Upper lobe of right lung (tissue), 1 donor: ENCODE measurements at places on chromosomes 5 and 9. TPM values are rescaled to one million over a fixed set of nuclear protein-coding genes. Genes with fewer than 3 reads are reported as not detected.

DNA sequence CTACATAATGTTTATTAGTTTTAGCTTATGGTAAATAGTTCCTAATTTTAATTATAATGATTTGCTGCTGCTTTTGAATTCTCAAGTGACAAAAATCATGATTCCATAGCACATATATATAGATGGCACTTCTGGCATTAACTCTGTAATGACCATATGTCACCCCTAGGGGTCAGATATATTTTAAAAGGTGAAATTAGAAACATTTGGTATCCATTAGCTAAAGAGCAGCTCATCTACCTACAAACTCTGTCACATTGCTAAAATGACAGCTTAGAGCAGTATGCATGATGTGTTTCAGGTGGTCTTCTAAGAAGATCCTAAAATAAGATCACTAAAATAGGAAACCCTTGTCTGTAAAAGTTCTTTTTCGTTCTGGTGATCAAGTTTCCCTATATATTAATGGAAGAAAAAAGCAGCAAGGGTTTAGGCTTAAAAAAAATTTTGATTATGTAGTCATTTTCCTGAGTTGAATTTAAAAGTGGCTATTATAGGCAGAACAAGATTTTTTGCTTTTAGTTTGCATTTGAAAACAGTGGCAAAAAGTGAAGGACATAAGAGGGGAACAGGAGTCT is 157.7 kb upstream of the POU5F2 start:
- no peak overlapping the region for H3K4me3 ChIP-seq
- no peak overlapping the region for H3K27ac ChIP-seq
- H3K27me3 ChIP-seq = no peaks in the 10 kb centered on the region
- H3K36me3 ChIP-seq = no peaks in the 10 kb centered on the region
- no peak for DNase-seq

DNA sequence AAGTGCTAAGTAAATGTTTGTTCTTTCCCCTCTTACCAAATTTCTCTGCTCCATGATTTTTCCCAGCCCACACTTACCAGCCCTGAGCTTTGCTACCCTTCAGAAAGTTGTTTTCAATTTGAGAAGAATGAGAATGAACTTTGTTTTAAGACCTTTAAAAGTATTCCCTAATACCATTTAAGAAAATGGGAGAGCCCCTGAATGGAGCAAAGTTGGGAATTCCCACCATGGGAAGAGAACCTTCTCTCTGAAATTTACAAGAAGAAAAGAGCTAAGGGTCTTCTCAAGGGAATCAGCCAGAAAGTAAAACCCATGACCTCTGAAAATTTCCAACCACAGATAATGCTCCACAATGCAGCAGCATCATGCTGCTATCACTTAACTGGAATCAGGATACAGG is 17.7 kb downstream of the ZNF366 start:
- no peaks in the 10 kb centered on the region for H3K36me3 ChIP-seq
- no peak overlapping the region for H3K27ac ChIP-seq
- H3K4me1 ChIP-seq = peaks cover 9% of the 10 kb centered on the region
- H3K4me3 ChIP-seq = no peak overlapping the region

Gene INSL4
- not detected for total RNA-seq

DNA sequence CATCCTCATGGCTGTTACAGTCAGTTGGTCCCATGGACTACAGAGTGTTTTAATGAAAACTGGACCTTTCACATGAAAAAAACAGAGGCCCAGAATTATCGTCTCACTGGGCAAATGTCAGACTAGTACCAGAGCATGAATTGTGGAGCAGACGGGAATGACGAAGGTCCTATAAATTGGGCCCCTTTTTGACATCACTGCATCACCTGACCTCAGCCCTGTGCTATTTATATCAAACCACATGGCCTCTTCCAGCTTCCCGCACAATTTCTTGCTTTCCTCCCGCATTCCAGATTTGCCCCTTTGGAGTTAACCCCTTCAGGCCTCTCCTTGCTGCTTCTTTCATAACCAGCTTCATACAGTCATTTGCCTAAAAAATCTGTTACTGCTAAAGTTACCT is 301.7 kb downstream of the ATPSCKMT start:
- DNase-seq = no peak
- no peaks in the 10 kb centered on the region for H3K36me3 ChIP-seq
- H3K4me1 ChIP-seq = no peaks in the 10 kb centered on the region
- no peak overlapping the region for H3K27ac ChIP-seq
- no peak overlapping the region for H3K4me3 ChIP-seq

Gene OBP2A
- not detected for total RNA-seq

DNA sequence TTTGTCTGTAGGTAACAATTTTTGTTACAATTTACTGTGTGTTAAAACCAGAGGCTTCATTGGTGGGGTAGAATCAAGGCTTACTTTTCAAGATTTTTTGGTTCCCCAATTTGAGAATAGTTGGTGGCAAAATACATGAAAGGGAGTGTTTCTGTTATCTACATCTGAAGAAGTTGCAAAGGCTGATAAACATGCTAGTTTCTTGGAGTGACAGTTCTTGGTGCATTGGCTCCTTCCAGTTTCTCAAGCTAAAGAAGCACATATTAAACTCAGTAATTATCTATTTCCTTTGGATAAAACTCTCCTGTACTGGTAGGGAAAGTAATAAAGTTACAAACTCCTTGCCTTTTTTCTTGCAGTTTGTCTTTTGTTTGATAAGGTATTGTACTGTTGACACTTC is 5.9 kb downstream of the MACIR start:
- no peak overlapping the region for H3K4me3 ChIP-seq
- no peaks in the 10 kb centered on the region for H3K4me1 ChIP-seq
- H3K27ac ChIP-seq = no peak overlapping the region
- H3K36me3 ChIP-seq = no peaks in the 10 kb centered on the region
- no peaks in the 10 kb centered on the region for H3K27me3 ChIP-seq
